ENCODE measurements at places on chromosomes 1 and 21.

DNA sequence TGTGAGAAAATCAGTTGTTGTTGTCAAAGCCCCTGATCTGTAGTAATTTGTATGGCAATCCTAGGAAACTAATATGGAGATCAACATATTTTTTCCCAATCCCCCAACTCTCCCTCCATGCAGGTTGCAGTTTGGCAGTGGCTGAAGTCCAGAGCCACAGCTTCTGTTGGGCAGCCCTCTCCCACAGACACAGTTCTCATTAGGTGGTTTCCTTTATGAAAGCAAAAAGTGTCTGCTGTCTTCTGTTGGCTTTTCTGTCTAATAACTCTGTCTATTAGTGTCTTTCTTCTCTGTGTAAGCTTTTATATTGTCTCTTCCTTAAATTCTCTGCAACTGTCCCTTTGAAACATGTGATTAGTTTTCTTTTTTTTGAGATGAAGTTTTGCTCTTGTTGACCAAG, 914.3 kb upstream of the NCAM2 start:
- no peak for DNase-seq

DNA sequence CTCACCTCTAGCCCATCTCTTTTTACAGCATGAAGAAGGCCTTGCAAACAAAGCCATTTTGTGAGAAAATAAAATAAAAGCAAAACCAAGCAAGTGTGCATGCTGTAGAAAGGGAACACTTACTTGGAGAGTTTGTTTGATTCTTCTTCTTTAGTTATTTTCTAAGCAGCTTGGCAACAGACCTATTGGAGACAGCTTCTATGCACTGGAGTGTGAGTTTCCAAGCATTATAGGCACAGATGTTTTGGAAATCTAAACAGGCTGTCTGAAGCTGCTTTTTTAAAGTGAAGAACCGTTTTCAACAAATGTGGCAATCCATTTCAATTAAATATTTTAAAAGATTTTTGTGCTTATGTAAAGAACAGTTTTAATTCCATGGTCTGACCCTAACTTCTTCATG, 76.6 kb downstream of the NGF start:
- no peak for DNase-seq

GRCh38 chr1:195251900-195252299, 1356.3 kb downstream of the KCNT2 start:
- DNase-seq: no peak

GRCh38 chr21:46516068-46516467, 57.4 kb downstream of the DIP2A start:
- DNase-seq: no peak

- no peak for DNase-seq
These were observed 297.7 kb downstream of the PTPRC start for GRCh38 chr1:198936371-198937083.

GRCh38 chr1:236282425-236282716, 613 bp upstream of the ERO1B start:
- no peak for DNase-seq

DNA sequence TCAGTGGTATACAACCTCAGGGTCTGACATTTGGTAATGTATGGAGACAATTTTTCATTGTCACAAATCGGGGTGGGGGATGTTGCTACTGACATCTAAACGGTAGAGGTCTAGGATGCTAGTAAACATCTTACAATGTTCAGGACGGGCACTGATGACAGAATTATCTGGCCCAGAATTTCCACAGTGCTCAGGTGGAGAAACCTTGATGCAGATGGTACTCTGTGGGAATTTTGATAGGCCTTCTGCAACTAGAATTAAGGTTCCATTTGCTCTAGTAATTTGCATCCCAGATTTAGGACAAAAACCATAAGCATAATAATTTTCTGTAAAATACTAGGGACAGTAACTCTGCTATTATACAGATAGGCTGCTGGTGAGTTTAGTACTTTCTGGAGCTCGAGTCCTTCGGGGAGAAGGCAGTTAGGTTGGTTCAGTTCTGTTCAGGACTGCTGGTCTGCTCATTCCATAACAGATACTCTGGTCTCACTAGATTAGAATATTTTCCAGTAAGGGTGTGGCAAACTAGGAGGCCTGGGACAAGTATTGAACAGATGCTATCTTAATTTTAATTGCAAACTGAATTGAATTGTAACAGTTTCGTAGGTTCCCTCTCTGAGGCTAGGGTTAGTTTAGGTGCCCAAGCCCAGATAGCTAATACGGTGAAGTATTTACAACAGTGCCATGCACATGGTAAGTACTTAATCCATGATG, 11.4 kb downstream of the METTL13 start:
- no peak for DNase-seq

- DNase-seq: no peak
These were observed 943 bp downstream of the SEMA6C start for GRCh38 chr1:151145304-151146071.

DNA sequence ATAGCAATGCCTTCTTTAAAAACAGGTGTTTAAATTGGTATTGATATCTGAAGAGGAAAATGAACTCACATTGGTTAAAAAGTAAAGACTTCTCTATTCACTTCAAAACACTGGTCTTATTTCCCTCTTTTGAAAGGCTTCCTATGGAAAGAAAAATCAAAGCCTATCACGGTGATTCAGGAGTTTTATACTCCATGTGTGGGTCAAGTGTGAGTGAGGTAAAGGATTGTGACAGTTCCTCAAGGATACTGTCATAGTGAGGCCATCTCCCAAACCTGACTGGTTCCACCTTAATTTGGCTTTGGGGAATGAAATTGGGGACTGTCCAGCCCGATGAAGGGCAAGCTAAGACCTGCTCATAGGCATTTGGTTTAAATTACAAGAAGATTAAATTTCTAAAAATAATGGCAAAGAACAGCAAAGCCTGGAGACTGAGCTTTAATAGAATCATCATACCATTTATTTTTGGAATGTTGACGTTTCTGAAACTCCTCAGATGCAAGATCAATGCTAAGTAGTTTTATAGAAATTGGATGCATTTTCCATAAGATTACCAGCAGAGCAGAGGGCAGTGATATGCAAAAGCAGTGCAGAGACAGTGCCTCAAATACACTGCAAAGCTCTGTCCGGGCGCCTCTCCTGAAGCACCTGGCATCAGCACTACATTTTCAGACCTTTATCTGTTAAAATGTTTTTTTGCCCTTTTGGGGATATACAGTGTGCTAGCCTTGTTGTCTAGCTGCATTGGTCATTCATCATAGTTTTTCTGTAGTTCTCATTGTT, 302.1 kb upstream of the SGIP1 start:
- no peak for DNase-seq

- DNase-seq: no peak
These were observed 21.9 kb upstream of the ID3 start for GRCh38 chr1:23581219-23581618.

GRCh38 chr1:53172426-53173128, 24.0 kb upstream of the CPT2 start:
- no peak for DNase-seq
